ENCODE measurements at places on chromosomes 7 and 10.

DNA sequence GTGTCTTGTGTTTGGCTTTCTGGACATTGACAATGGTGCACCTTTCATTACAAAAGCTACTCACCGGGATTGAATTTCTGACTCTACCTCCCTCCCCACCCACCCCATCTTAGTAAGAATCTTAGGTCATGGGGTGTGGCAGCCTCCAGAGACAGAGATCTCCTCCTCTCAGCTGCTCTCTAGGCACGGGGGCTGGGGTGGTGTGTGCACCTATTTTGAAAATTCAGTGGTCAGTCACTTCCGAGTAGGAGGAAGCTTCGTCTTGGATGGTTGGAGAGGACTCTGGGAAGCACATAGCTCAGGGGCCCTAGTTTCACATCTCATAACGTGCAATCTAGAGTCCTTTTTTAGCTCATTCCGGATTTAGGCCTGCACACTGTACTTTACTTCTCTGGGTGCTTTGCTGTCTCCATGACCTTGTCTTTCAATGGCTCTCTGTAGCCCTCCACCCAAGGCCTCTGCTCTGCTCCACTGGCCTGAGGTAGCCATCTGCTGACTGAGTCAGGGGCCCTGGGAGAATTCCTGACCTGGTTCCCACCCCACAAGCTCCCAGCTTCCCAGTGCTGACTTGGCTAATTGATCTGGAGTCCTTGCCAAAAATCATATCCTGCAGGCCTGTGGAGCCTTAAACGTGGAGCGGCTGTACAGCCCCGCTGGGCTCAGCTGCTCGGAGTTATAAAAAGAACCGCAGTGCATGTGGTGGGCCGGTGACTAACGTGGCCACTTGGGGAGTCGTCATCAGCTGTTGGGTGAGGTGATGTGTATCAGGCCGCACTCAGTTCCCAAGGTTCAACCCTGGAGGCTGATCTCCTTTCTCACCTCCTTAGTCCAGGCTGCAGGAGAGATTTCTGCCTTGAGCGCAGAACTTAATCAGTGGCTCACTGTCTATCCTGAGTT lies 19.3 kb upstream of the ADAMTS14 start:
- DNase-seq = no peak

DNA sequence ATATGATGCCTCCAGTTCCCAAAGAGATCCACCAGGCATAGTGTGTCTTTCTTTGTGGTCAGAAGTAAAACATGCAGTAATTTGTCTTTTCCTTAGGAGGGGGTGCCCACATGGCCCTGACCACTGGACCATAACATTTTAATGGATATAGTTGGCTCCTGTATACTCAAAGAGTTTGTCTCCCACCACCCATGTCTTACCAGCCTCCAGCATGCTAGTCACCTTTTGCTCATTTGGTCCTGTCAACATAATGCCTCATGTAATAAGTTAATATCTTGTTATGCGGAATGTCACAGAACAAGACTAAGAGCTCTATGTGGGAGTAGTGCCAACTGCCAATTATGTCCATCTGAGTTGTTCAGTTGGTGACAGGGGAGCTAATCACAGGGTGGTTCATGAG lies 83.4 kb upstream of the IFRD1 start:
- no peak for DNase-seq

- no peak for DNase-seq
Observed at GRCh38 chr10:128976856-128977255, 490.2 kb upstream of the MGMT start.

DNA sequence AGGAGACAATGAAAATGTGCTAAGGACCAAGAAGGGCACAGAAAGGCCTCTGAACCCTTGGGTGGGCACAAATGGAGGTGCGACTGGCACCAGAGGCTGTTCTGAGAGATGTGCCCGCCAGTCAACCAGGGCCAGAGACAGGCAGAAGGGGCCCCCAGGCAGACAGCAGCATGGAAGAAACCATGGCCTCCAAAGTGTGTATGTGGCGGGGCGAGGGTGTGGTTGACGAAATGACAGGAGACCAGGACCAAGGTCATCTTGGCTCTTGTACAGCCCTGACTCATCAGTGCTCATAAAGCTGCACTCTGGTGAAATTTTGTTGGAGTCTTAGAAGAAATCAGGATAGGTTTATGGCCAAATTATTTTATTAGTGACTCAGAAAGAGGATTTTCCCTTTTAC lies 4.0 kb upstream of the MRPS24 start:
- no peak for DNase-seq

DNA sequence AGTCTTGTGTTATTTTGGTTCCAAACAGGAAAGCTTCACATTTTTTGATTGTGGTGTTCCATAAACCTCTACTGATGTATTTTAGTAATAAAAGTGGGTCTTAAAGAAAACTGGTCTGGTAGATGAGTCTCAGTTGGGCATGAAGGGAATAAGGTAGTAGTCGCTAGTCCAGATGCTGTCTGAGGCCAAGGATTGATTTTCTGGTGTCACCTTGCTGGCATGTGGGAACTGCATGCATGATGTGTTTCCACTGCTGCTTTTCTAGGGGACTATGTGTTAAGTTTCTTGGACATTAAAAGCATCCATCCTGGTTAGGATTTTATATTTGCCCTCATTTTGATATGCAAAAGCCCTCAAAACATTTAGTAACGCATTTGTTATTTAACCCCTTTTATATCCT lies 123.7 kb upstream of the GJD4 start:
- DNase-seq = no peak

- DNase-seq = no peak
Observed at GRCh38 chr10:126930883-126931503, 25.8 kb downstream of the DOCK1 start.

DNA sequence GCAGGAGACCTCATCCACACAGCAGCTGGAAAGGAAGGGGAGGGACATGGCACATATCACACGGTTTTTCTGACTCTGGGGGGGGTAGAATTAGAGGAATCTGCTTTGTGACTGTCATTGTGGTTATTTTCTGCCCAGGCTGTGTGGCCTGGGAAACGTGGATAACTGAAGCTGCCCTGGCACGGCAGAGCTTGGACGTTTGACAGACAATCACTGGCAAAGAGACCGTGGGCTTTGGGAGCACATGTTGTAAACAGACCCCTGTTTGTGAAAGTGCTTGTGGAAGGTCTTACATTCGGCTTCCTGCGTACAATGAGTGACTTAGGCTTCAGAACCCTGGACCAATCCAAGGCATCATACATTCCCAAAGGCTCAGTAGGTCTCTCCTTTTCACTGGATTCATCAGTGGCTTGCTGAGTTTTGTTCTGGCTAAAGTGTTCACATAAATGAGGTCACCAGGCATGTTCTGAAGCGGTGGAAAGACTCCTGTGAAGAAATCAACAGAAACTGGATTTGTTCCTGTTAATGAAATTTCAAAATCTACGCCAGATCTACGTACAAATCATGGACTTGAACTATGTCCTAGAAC lies 188.2 kb downstream of the TEX36 start:
- no peak for DNase-seq

GRCh38 chr10:68067029-68067428 lies 8.1 kb downstream of the HERC4 start:
- no peak for DNase-seq

GRCh38 chr7:90671571-90671970 lies 75.5 kb downstream of the CDK14 start:
- no peak for DNase-seq

DNA sequence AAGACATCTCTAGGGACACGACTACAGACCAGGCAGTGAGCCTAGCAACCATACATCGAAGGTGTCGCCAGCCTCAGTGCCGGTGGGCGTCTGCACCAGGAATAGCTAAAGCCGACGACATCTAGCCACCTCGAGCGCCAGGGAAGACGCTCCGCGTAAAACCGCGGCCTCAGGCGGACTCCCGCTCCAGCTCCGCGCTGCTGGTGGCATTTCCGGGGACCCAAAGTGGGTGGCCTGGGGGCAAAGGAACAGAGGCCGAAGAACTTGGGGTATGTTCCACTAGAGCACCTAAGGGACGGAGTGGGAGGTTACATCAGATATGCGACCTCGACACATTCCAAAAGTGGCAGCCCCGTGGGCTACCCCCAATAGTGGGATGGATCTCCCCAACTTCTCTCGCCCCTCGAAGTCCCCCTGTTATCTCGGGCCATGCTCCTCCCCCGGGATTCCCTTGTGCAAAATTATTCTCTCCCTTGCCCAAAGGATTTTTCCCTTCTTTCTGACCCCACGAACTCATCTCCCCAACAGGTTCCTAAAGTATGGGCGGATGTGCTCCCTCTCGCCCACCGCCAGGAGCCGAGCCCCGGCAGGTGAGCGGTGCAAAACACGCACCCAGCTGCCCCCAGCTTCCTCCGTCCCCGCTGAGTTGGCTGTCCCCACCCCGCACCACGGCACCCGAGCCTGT lies 1.2 kb downstream of the KCNMA1 start:
- DNase-seq = no peak

DNA sequence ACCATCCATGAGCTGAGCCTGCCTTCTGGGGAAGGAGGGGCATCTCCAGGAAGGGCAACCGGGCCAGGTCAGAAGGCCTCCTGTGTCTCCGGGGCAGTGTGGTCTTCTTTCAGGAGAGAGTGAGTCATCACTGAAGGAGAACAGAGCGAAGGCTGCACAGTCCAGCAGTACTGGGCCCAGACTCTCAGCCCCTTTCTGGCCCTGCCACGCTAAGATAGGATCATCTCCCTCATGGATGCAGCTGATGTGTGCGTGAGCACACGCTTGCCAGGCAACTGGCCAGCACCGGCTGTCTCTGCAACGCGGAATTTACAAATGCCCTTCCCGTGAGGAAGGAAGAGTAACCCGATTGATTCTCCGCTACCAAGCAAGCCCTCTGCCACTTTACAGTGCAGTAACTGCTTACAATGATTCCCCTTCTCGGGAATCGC lies 328.2 kb downstream of the TNS3 start:
- DNase-seq = no peak

GRCh38 chr10:624605-625332 lies 64.7 kb downstream of the DIP2C start:
- DNase-seq = no peak

GRCh38 chr10:76991621-76992020 lies 646.0 kb downstream of the KCNMA1 start:
- no peak for DNase-seq

DNA sequence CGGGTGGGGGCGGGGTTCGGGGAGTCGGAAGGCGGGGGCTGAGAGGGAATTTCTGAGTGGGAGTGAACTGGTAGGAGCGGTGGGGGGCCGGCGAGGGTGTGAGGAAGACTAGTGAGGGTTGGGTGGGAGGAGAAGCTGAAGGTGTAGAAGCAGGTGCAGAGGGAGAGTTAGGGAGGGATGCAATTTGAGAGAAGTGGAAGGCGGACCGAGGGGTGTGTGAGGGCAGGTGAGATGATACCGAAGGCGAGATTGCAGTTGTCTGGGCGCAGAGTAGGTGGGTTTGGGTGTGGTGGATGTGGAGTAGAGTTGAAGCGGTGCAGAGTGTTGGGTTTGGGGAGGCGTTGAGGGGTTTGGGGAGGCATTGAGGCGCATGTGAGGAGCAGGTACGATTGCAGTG lies 643 bp downstream of the KAT6B start:
- no peak for DNase-seq

DNA sequence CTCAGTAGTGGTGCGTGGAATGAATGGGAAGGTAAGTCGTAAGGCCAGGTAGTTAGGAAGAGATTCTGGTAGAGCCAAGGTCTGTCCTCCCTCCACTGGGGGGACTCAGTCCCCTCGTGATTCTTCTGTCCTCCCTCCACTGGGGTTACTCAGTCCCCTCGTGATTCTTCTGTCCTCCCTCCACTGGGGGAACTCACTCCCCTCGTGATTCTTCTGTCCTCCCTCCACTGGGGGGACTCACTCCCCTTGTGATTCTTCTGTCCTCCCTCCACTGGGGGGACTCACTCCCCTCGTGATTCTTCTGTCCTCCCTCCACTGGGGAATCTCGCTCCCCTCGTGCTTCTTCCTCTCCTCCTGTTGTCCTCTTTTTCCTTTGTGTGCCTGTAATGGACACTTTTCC lies 125.1 kb downstream of the CELF2 start:
- DNase-seq = no peak

GRCh38 chr10:109450702-109451101 lies 472.6 kb downstream of the XPNPEP1 start:
- no peak for DNase-seq

DNA sequence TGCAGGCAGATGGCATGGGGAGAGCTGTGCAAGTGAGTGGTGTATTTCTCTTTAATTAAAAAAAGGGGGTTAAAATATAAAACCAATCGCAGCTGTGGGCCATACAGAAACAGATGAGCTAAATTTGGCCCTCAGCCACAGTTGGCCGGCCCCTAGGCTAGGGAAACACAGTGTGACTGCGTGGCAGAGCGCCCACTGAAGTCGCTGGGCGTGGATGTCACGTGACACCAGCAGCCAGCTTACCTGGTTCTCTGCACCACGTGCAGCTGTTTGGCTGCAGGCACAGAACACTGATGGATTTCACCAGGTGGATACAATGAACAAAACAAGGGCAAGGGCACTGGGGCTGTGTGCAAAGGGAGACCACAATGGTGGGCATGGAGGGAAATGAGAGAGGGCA lies 119.3 kb upstream of the ZNF746 start:
- DNase-seq = no peak

GRCh38 chr7:47908720-47909119 lies 39.5 kb downstream of the PKD1L1 start:
- DNase-seq = no peak

DNA sequence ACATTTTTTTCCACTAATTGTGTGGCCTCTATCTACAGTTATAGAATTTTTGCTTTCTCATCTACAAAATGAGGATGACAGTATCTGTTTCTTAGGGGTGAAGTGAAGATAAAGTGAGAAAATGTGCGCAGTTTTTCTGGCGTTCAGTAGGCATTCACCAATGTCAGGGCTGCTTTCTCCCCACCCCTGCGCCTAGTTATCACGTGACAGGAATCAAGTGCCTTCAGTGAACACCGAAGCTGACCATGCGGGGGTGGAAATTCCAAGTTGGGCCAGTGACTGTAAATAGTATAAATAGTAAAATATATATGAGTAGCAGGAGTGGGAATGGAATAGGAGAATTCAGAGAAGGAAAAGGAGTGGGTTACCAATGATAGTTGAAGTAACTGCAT lies 77.4 kb downstream of the TAF3 start:
- no peak for DNase-seq

DNA sequence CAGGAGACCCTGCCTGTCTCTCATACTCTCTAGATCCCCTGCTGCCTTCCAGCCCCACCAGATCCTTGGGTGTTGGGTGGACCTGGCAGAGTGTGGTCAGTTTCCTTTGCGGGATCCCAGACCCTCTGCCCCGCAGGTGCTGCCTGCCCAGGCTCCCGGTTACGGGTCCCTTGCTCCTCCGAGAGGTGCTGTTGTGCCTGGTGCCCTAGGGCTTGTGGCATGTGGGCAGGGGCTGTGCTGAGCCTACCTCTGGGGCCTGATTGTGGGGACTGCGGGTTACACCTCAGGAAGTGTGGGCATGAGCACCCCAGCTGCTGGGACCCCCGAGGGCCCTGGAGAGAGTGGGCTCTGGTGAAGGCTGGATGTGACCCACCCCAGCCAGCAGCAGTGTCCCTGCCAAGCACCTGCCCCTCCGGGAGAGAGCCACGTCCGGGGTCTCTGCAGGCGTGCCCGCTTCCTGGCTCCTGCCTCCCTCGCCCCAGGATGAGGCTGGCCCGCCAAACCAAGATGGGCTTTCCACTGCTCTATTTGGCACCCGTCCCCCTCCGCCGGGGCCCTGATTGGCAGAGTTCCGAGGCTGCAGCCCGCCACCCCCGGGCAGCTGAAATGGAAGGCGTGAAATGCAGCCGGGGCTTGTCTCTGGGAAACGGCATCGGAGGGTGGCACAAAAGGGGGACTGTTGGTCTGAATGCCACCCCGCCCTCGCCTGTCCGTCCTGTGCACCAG lies 17.0 kb downstream of the CLIP2 start:
- no peak for DNase-seq

- no peak for DNase-seq
Observed at GRCh38 chr7:4123823-4124222, 558.3 kb upstream of the FOXK1 start.

GRCh38 chr7:3204526-3204925 lies 96.5 kb upstream of the SDK1 start:
- no peak for DNase-seq

GRCh38 chr7:155486783-155487508 lies 29.0 kb downstream of the EN2 start:
- DNase-seq = no peak

Measured in stimulated activated CD4-positive, alpha-beta T cell treated with anti-CD3 and anti-CD28 coated beads, Interleukin-1b, Interleukin-23, amount 100 ng/mL, for 4 hours (primary cell).